ENCODE measurements at places on chromosomes 6 and 20.

DNA sequence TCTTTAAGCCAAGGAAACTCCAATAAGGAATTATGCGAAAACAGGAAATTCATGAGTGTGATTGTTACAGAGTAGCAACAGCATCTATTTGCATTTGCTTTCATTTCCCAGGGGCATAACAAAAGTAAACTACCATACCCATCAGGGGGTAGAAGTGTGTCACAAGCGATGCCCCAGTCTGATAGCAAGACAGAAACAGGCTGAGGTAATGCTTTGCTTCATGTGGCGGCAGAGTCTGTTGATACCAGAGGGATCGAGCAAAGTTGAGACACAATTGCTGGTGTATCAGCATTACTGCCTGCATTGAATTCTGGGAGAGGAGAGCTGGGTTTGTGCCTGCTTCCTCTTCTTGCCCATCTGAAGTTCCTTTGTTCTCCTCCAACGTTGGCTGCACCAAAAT lies 51.2 kb upstream of the LYRM2 start:
- no peak for DNase-seq

DNA sequence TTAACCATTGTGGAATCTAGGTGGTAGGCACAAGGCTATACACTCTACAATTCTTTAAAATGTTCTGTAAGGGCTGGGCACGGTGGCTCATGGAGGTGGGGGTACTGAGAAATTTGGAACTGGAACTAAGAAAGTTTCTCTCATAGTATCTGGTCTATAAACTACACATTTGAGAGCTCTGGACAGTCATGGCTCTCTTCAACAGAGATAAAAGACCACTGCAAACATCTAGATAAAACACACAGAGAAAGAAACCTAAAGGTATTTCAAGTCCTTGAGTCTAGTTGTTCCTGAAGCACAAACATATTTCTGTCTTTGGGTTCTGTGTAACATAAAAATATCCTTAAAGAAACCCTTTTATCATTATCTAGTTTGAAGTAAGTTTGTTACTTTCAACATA lies 35.2 kb downstream of the ILRUN start:
- DNase-seq = no peak

DNA sequence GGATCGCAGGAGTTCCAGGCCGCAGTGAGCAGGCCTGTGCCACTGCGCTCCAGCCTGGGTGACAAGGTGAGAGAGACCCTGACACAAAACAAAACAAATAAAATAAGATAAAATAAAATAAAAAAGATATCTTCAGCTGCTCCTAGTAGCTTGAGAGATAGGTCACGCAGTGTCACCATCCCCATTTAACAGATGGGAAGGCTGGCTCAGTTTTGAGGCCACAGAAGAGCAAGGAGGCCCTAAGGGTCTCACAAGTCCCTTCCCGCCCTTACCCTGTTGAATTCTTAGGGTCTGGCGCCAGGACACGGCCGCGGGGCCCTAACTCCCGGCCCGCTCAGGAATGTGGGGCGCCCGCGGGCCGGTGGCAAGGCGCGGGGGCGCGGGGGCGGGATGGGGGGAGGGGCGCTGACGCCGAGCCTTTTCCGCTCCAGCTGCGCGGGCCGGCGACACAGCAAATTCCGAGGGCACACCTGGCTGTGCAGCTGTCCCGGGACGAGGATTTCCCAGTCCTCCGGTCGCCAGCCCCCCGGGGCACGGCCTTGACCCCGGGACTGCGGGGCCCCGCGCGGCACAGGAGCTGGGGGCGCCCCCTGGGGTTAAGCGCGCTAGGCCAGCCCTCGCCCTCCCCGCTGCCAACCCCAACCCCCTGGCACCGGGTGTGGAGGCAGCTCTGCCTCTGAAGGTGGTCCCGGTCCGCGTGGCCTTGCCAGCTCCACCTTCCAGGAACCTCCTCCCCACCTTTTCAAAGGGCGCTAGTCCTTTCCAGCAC lies 10.3 kb upstream of the R3HDML start:
- DNase-seq = no peak

GRCh38 chr6:33778444-33779121 lies 10.3 kb downstream of the LEMD2 start:
- no peak for DNase-seq

- peak; percentile 64 for DNase-seq
Measured at GRCh38 chr6:31620586-31621319, at the start of gene PRRC2A. PRRC2A (plus strand) TSS chr6:31620715; CDS start chr6:31622790, 2,075 bp downstream.

DNA sequence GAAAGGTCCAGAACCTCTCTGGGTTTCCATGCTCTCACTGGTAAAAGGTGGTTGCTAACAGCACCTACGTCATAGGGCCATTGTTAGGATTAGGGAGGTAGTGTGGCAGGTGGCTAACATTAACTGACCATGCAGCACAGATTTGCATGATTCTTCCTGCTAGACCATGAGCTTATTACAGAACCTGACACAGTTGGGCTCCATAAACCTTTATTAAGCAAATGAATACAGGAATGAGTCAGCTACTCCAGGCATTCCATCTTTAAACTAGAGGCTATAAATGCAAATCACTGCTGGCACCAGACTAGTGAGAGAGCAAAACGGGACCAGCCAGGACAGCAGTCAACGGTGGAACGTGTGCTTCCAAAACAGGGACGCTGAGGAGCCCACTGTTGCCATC lies 440.1 kb downstream of the PTPRT start:
- no peak for DNase-seq

GRCh38 chr6:139653111-139653510 lies 278.7 kb upstream of the CITED2 start:
- DNase-seq = no peak

GRCh38 chr6:80872951-80873308 lies 766.5 kb downstream of the BCKDHB start:
- no peak for DNase-seq

DNA sequence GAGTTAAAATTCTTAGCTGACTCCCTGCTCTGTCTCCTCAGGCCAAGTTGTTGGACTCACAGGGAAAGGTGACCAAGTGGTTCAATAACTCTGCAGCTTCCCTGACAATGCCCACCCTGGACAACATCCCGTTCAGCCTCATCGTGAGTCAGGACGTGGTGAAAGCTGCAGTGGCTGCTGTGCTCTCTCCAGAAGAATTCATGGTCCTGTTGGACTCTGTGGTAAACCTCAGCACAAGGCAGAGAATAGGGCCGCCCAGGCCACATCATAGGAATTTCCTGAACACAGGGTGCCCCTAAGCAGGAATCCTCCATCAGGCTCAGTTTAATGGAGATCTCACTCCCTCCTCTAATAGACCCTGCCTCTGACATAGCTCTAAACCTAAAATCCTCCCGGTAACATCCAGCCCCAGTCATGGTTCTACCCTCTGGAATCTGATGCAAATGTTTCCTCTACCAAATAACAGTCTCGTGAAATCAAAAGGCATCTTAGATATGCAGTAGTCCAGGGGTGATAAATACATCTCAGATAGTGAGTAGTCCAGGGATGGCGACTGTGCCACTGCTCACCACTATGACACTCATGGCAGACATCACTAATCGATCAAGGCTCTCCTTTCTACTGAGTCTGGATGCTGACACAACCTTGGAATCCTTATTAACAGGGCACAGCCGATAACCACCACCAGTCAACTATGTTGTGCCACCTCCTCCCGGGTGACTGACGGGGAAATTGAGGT lies 18.3 kb downstream of the BPIFB1 start:
- no peak for DNase-seq

GRCh38 chr6:109323241-109323640 lies 59.0 kb downstream of the CD164 start:
- DNase-seq = no peak

- DNase-seq = no peak
Measured at GRCh38 chr6:169911264-169912263, 160.1 kb downstream of the ERMARD start.

- DNase-seq = no peak
Measured at GRCh38 chr6:170369403-170369802, 62.8 kb downstream of the FAM120B start.

DNA sequence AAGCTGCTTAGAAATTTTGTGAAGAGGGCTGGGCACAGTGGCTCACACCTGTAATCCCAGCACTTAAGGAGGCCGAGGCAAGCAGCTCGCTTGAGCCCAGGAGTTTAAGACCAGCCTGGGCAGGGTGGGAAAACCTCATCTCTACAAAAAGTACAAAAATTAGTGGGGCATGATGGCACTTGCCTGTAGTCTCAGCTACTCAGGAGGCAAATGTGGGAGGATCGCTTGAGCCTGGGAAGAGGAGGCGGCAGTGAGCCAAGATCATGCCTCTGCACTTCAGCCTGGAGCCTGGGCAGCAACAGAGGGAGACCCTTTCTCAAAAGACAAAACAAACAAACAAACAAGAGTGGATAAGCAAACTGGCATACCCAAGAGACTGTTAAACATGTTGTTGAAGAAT lies 308.3 kb upstream of the ADGRB3 start:
- no peak for DNase-seq

- no peak for DNase-seq
Measured at GRCh38 chr20:61133611-61134010, 118.5 kb upstream of the CDH4 start.

DNA sequence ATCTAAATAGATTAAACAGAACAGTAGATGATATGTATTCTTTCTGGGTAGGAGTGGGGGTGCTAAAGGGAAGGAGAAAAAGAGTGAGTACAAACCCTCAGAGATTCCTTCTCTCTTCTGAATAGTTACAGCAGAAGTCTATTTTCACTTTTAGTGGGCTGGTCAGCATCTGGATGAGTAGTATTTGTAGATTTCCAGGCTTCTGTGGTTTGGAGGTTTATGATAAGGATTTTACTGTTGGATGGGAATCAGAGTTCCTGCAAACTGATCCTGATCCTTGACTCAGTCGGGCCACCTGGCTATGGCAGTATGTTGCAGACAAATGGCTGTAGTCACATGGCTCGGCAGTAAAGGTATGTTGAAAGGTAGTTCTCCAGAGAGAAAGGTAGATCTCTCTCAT lies 84.3 kb upstream of the IFNGR1 start:
- DNase-seq = no peak

DNA sequence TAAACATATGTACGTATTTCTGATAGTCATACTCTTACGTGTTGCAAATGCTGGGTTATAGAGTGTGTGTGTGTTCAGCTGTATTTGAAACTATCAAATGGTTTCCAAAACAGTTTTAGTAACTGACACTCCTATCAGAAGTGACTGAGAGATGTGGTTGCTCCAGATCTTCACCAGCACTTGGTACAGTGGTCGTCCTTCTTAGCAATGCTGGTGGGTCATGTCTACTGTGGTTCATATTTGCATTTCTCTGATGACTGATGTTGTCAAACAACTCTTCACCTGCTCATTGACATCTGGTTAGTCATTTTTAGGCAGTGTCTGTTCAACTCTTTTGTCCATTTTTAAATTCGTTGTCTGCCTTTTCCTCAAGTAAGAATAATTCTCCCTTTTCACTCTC lies 259.3 kb downstream of the KIF16B start:
- DNase-seq = no peak

DNA sequence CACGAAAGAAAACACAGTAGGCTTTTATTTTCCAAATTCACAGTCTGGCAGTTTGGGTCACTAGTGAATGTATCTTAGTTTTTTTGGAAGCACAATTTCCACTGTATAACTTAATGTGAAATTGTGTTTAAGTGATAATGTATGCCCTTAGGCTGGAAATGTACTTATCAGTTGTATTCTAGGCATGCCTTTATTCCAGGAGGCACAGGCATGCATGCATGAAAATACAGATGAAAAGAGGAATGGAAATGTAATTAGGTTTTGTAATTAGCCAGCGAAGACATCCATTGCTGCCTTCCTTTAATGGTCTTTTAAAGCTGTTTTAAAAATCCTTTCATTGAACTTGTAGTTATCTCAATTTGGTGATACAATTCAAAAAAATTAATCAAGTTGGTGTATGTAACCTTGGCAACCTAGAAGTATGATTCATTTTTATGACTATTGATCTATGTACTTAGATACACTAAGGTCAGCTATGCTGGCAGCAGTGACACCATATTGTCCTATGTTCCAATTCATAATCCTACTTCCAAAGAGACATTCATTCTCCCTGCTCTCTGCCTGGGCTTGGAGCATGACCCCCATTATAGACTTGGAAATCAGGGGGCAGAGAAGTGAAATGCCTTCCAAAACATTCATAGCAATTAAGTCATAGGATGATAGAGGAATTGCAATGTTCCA lies 73.1 kb downstream of the SNAP25 start:
- no peak for DNase-seq

DNA sequence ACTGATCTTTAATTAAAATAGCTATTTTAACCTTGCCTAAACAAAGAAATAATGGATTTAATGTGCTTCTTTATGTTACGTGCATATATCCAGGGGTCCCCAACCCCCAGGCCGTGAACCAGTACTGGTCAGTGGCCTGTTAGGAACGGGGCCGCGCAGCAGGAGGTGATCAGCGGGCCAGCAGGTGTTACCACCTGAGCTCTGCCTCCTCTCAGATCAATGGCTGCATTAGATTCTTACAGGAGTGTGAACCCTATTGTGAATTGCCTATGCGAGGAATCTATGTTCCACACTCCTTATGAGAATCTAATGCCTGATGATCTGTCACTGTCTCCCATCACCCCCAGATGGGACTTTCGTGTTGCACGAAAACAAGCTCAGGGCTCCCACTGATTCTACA lies 8.8 kb downstream of the CYP24A1 start:
- DNase-seq = no peak

DNA sequence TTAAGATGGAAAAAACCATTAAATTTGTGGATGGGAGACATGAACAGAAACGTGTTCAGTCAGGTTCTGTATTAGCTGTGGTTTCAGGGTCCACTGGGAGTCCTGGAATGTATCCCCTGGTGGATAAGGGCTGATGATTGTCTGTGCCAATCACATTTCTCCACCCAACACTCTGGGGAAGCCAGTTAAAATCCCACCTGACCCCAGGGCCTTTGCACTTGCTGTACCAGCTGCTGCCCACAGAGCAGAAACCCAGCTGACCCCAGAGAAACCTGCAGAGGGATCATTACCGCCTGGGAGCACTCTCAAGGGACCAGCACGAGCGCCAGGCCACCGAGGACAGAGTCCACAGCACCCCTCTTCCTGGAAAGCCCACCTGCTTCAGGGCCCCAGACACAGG lies 260.7 kb downstream of the PREX1 start:
- DNase-seq = no peak

- no peak for DNase-seq
Measured at GRCh38 chr20:20034486-20034885, 17.3 kb downstream of the NAA20 start.

GRCh38 chr6:148235446-148235845 lies 107.2 kb upstream of the SASH1 start:
- DNase-seq = no peak

- no peak for DNase-seq
Measured at GRCh38 chr6:72876256-72876655, 254.4 kb downstream of the KCNQ5 start.

GRCh38 chr6:168691774-168692173 lies 250.8 kb downstream of the SMOC2 start:
- no peak for DNase-seq

GRCh38 chr6:16136621-16137450 lies 8.0 kb downstream of the MYLIP start:
- no peak for DNase-seq

DNA sequence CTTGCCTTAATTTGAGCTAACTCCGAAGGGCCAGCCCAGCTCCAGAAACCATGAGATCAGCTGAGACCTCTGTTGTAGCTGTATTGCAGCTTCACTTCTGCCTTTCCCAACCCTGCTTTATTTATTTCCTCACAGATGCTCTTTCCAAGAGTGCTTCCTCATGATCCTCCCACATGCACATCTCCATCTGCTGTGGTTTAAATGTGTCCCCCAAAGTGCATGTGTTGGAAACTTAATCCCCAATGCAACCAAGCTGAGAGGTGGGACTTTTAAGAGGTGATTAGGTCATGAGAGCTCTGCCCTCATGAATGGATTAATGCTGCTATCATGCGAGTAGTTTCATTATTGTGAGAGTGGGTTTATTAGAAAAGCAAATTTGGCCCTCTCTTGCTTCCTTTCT lies 164.4 kb upstream of the TAB2 start:
- DNase-seq = no peak

GRCh38 chr6:128686084-128686483 lies 165.7 kb upstream of the PTPRK start:
- DNase-seq = no peak

All from NCI-H748 treated with DMSO at 0.1 percent for 48 hours (cell line).